ENCODE measurements at places on chromosomes 12 and 14.
A peak's percentile ranks its signal among the peaks of the same experiment; 100 is the strongest.

DNA sequence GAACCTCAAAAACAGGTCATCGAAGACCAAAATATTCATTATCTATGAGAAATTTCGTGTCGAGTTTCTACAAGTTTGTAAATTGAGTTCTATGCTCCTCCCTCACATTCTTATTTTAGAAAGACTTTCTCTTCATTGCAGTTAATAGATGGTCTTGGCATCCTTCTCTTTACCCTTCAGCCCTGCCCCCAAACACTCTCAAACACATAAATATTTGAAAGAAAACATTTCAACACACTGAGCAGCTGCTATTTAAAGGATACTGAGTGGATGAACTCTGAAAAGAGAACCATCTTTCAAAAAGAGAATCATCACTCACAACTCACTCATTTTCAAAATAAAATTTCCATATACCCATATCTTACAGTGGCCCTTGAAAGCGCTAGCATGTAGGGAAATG is 67.1 kb downstream of the NUAK1 start:
- peak; percentile 42 for DNase-seq

GRCh38 chr12:28409892-28410291 is 219.6 kb downstream of the CCDC91 start:
- peak; percentile 9 for DNase-seq

DNA sequence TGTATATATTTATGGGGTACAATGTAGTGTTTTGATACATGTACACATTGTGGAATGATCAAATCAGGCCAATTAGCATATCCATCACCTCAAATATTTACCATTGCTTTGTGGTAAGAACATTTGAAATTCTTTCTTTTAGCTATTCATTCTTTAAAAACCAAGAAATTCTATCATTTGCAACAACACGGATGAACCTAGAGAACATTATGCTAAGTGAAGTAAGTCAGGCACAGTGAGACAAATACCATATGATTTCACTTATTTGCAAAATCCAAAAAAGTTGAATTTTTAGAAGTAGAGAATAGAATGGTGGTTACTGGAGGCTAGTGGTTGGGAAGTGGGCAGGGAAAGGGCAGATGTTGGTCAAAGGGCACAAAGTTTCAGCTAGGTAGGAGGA is 129.3 kb upstream of the PTPRQ start:
- DNase-seq = no peak

DNA sequence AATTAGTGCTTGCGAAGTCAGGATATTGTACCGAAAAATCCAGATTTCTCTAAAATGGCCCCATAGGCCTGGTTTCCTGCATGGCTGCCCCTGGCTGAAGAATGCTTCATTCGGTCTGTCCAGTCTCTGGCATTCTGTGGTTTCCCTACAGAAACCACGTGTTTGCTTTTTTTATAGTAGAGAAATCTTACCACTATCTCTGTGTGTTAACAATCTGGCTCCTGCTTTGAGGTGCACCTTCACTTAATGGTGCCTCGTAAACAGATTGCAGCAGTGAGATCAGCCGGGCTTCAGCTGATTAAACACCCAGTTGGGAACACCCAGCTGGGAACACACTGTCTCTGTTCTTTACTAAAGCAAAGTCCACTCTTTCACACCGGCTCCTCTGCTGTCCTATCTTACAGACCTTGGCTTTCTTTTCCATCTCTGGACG is 6.7 kb upstream of the DNAAF2 start:
- DNase-seq = no peak

DNA sequence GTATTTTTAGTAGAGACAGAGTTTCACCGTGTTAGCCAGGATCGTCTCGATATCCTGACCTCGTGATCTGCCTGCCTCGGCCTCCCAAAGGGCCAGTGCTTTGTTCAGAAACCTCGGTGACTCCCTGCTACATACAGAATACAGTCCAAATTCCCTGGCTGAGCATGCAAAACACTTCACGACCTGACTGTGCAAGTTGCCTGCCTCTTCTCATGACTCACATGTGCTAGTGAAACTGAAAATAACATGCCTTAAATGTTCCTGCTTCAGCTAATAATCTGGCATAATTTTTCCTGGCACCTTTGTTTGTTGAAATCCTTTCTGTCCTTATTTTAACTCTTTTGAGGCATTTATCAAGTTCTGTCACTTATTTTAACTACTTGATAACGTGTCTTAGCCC is 8.2 kb downstream of the DMAC2L start:
- peak; percentile 48 for DNase-seq

DNA sequence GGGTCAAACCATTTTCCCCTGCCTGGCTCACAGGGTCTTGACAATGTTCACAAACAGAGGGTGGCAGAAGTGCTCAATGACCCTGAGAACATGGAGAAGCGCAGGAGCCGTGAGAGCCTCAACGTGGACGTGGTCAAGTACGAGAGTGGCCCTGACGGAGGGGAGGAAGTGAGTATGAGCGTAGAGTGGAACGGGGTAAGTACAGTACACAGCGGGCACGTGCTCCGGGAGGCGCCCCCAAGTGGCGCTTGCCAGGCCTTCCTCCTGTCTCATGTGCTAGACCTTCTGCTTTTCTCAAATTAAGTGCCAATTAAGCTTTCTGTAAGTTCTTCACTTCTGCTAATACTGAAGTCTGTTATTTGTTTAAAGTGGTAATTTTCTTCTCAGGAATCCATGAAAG is 35.9 kb downstream of the XRCC3 start:
- DNase-seq = peak; percentile 45

DNA sequence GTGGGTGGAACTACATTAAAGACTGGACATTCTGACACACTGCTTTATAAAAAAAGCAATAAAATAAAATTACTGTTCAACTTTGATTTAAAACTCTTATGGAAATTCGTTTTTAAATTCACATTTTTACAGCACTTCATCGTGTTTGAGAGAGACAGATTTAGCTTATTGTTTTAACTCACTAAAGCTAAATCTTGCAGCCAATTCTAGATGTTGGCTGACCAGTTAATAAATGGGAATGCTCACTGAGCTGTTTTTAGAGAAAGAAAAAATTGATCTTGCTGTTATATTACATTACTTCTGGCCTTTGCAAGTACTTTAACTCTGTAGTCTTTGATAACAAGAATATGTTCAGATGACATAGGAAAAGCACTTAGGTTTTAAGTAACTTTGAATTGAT is 157.1 kb downstream of the PLCZ1 start:
- DNase-seq = no peak

DNA sequence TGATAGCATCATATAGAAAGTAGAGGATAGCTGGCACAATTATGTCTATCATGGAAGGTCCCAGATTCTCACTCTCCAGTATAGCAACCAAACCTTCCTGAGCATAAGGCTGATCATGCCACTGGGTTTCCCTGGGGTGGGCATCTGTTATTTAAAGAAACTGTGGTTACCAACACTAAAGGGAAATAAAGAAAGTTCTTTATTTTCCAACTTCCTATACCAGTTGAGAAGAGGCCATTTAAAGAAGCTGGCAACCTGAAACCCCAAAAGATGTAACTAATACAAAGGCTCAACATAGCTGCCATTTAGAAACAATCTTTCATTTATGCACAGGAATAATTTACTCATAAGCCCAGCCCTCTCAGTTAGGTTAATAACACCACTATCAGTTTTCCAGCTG is 3.1 kb downstream of the BCAT1 start:
- DNase-seq = no peak

GRCh38 chr12:121036810-121037326 is 2.2 kb downstream of the OASL start:
- DNase-seq = peak; percentile 85

DNA sequence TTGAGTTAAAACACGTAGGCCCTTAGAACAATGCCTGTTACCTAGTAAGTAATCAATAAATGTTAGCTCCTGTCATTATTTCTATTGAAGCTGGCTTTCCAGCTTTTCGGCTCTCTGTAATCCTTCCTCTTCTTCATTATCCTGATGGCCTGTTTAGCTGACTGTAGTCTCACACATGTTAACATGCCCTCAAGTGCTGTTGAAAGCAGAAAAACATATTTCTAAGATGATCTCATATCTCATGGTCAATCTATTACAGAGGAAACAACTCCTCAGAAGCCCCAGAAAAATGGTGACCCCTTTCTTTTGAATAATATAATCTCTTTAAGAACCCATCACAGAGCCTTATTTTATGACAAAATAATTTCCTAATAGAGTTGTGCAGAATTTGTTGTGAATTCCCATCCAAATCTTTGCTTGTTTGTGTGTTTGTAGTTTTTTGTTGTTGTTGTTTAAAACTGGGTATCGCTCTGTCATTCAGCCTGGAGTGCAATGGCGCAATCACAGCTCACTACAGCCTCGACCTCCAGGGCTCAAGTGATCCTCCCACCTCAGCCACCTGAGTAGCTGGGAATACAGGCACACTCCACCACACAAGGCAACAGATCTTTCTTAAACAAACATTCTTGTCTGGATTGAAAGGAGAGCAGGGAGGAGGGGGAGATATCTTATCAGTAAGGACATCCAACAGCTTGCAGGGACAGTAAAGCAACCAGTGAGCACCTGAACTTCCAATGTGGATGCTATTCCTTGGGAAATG is 242.5 kb upstream of the CAND1 start:
- no peak for DNase-seq

GRCh38 chr14:30369502-30370180 is 189.3 kb upstream of the G2E3 start:
- no peak for DNase-seq

DNA sequence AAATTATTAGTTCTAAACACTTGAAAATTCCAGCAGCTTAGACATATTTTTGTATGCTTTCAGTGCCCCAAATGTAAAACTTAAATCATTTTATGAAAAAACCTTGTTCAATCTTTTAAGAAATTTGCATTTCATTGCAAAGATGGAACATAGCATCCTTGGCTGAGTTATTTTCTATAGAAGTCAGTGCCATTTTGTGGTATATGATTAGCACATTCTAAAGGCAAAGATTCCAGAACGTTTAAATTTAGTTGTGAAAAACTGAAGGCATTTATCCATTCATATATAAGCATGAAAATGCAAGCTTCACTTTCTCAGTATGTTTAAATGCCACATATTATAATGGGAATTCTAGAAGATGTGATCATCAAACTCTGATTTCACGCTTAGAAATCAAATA is 332.1 kb downstream of the APAF1 start:
- DNase-seq = no peak

DNA sequence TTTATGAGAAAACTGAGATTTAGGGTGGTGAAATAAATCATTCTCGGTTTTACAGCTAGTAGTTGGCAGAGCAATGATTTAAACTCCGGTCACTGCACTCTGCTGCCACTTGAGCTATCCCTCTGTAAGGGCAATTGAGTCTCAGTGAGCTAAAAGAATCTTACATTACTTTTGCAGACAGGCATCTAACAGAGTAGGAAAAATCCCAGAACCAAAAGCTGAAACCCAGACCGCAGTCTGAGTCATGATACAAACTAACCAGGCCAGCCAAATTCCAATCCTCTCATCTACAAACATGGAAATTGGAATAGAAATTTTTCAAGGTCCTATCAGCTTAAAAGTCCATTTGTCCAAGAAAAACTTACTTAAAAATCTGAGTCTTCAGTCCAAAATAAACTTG is 73.7 kb downstream of the ANKS1B start:
- DNase-seq = peak; percentile 87

DNA sequence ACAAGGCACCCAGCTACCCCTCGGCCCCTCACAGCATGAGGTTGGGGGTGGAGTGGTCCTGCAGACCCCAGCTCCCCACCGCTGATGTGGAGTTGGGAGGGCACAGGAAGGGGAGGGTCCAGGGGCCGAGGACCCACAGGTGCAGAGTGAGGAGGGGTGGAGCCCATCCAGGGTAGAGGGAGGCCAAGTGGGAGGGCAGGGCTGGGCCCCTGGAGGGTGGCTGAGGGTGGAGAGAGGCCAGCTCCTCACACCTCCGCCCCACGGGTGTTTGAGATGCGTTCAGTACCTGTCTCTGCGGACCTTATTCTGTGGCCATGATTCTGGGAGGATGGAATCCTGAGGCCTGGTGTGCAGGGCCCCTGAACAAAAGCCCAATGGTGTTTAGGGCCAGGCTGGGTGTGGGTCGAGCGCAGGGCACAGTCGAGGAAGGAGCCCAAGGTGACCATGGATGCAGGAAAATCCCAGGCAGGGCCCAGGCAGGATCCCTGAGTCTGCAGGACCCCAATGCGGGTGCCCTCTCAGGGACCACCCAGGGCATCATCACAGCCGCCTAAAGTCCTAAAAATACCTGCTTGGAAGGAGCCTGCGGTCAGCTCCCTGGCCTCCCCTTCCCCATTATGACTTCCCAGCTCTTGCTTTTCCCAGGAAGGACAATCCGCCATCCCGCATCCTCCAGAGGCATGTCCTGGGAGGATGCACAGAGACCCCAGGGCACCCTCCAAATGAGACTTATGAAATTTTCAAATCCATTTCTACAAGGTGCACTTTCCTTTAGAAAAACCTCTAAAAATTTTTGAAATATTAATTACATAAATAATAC is 377.1 kb upstream of the SFSWAP start:
- DNase-seq = no peak

DNA sequence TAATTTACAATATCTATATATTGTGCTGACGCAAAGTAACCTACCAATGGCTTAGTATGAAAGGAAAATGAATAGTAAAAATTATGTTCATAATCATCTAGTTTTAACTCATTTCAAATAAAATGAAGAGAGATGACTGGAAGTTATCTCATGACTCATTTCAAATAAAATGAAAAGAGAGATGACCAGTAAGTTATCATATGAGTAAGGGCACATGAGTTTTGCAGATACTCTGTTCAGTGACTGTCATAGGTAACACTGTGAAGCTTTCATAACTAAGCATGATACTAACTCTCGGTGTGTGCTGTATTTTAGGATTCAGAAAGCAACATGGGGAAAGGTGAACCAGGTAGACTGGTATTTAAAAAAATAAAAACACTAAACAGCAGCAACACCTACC is 364.5 kb upstream of the DIO2 start:
- DNase-seq = no peak

- DNase-seq = peak; percentile 90
These were observed 3.8 kb upstream of the PSMC6 start for GRCh38 chr14:52703225-52703624.

DNA sequence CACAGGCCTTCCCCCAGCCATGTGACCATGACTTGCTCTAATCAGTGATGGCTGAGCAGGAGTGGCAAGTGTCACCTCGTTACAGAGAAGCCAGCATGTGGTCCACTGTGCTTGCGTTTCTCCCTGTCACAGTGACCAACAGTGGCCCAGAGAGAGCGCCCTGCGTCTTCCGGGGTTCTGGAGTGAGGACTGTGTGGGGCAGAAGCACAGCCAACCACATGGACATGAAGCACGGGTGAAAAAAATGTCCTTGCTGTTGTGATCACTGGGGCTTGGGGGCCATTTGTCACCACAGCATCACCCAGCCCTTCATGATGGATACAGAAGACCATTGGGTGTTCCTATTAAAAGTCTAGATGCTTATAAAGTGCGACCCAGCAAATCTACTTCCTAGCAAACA is 174.6 kb upstream of the C14orf180 start:
- no peak for DNase-seq

GRCh38 chr14:81345781-81346180 is 54.3 kb downstream of the STON2 start:
- DNase-seq = no peak

- no peak for DNase-seq
These were observed 3.1 kb upstream of the DDHD1 start for GRCh38 chr14:53156238-53156637.

- no peak for DNase-seq
These were observed 334.8 kb upstream of the RGS6 start for GRCh38 chr14:71597287-71597920.

- peak; percentile 76 for DNase-seq
These were observed 33.4 kb downstream of the FNTB start for GRCh38 chr14:65019944-65020566.
